ENCODE measurements at places on chromosomes 4 and X.
A peak's percentile ranks its signal among the peaks of the same experiment; 100 is the strongest.

DNA sequence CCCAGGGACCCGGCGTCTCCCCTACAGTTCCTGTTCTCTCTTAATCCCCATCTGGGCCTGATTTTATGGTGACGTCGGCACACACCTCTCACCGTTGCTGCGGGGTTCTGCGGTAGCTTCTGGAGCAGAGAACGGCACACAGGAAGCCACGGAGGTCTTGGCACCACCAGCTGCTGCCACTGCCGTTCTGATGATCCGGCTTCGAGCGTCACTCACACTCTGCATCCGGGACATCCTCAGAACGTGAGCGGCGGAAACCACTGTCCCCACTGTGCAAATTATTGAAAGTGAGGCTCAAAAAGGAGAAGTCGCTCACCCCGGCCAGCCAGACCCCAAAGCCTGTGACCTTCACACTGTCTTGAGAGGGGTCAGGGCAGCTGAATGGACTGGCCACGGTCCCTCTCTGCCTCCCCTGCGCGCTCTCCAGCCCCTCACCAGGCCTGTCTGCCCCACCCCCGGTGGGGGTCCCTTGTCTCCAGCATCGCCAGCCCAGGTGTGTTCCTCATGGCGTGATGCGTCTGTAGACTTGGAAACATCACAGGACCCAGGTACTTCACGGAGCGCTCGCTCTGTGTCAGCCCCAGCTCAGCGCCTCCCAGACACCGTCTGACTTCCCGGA is 201.1 kb downstream of the AFAP1 start:
- no peak for DNase-seq

- no peak for DNase-seq
These were observed 47.9 kb downstream of the STARD8 start for GRCh38 chrX:68695206-68695845.

DNA sequence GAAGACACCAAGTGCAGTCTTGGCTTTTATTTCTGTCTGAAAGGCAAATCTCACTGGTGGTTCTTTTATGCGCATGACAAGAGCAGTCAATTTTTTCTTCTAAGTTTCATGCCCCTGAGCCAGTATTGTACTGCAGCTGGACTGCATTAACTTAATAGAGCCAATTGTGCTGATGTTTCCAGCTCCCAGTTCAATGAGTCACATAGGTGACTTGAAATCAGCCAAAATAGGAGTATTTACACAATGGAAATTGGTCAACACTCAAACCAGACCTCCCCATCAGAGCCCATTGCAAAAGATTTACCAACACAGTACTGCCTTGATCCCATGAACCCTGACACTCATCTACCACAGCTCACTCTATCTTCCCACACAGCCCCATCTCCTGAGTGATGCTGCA is 100.3 kb upstream of the GUCY1A1 start:
- DNase-seq, result no peak

- DNase-seq, result no peak
These were observed 531.8 kb upstream of the GALNTL6 start for GRCh38 chr4:171281359-171281758.

- DNase-seq, result no peak
These were observed 12.7 kb downstream of the DRP2 start for GRCh38 chrX:101232316-101232715.

DNA sequence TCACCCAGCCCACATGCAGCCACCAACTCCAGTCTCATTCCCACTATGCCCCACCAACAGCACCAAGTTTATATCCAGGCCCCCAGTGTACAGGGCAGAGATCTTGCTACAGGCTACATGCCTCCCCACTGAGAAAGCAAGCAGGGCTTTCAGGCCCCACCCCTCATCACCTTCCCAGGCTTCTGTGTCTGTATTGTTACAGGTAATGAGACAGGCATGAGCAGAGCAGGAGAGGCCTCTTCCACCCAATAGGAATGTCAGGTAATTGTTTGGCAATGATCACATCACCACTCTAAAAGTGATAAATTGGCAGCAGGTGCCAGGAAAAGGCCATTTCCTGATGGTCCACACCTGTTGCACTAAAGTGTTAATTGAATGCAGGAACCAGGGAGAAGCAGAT is 102.5 kb downstream of the ZNF518B start:
- DNase-seq, result no peak

DNA sequence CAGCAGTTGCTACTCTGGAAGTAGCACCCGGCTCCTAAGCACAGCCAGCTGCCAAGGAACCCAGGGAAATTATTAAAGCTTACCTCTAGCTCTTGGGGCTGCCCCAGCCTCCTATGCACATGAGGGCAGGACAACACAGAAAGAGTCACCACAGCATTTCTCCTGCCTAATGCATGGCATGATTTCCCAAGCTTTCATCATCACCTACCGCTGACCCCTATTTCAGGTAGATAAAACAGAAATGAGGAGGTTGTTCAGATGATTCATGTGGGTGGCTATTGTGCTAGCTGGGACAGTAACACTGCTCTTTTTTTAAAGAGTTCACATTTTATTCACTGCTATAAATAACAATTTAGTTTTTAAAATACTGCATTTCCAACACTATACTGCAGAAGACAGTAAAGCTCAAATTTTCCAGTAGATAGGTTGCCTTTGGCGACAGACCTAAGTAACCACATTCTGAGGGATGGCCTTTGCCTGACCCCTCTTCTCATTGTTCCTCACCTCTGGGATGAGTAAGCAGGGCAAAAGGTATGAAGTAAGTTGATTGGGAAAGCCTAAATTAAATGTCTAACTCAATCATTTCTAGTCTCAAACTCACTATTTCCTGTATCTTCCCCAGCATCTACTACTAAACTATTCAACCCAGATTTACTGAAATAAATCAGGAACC is 16.7 kb downstream of the CASK start:
- no peak for DNase-seq

GRCh38 chr4:122224348-122224747 is 72.2 kb downstream of the BLTP1 start:
- no peak for DNase-seq

DNA sequence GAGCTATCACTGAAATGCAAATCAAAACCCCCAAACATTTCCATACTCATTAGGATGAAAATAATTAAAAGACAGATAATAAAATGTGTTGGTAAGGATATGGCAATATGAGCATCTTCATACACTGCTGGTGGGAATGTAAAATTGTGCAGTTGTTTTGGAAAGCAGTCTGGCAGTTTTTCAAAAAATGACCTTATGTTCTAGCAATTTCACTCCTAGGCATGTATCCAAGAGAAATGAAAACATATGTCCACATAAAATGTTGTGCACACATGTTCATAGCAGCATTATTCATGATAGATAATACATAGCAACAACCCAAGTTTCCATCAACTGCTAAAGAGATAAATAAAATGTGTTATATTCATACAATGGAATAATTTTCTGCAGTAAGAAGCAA is 14.8 kb upstream of the GPRASP2 start:
- no peak for DNase-seq

DNA sequence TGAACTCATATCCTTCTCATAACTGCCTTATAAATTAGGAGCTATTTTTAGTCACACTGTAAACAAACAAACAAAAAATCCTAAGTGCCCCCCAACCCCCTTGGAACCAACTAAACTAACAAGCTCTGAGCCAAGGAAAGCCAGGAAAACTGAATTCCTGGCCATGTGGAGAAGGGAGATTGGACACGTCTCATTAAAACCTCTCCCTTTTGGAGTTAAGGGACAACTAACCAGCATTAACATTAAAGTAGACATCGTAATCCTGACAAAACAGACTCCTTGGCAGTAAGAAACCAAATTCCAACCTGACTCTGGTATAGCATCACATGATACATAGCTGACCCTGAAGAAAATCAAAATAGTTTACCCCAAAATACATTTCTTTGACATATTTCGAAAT is 937.1 kb upstream of the GRIA3 start:
- no peak for DNase-seq

- peak; percentile 28 for DNase-seq
These were observed 64.0 kb upstream of the FGF13 start for GRCh38 chrX:138775517-138775916.

DNA sequence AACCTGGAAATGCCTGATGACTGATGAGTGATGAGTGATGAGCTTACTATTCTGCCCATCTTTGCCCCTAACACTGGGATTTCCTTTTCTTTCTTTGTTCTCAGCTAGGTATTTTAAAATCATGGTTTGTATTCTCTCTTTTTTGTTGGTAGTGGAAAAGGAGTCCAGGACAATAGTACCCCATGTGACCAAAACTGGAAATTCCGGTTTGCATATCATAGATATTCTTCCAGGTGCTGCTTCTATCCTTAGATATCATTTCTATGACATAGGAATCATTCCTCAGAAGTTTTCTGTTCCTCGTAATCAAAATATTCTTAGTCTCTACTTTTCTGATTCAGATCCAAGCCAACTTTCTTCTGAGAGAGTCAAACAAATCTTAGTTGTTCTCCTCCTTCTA is 320.5 kb upstream of the TET2 start:
- no peak for DNase-seq

Measured in activated CD4-positive, alpha-beta T cell treated with anti-CD3 and anti-CD28 coated beads, Interleukin-2, Interleukin-6, amounts not matched to agents 100 ng/mL and 50 ng/mL, durations not matched to agents 16 hours and 8 hours (primary cell).